HFFc6 (cell line): ENCODE measurements at places on chromosomes 11 and 22. TPM values are rescaled to one million over a fixed set of nuclear protein-coding genes. Genes with fewer than 3 reads are reported as not detected.

ADAMTS15 gene
- 0.13 and 1.1 TPM in 2 replicates for total RNA-seq

GRAMD4 gene
- 10.0 to 14.5 TPM (median 11.4 TPM) in 3 replicates for total RNA-seq

HTR3A gene
- not detected in 2 replicates for total RNA-seq

KCNK7 gene
- total RNA-seq: 0.29 to 0.31 TPM in 2 of 3 replicates, not detected in the other

TP53AIP1 gene
- not detected in 3 replicates for total RNA-seq

OR51E2 gene
- total RNA-seq: 0.32 TPM in 1 of 3 replicates, not detected in the others

NPAS4 gene
- total RNA-seq: 0.53 TPM in 1 of 3 replicates, not detected in the others

GVQW3 gene
- total RNA-seq: 0.53 to 0.75 TPM (median 0.56 TPM) in 3 replicates

B4GALNT4 gene
- 7.6 to 9.7 TPM (median 8.7 TPM) in 3 replicates for total RNA-seq

OR8G1 gene
- not detected in 3 replicates for total RNA-seq

GUCY1A2 gene
- 0.05 to 0.33 TPM (median 0.05 TPM) in 3 replicates for total RNA-seq

PIM3 gene
- 14.8 to 20.3 TPM (median 17.6 TPM) in 3 replicates for total RNA-seq

KRTAP5-10 gene
- not detected in 2 replicates for total RNA-seq

CDC45 gene
- total RNA-seq: 9.9 to 17.3 TPM (median 17.0 TPM) in 3 replicates

DCHS1 gene
- 1.2 to 2.4 TPM (median 1.5 TPM) in 3 replicates for total RNA-seq

TST gene
- 21.0 to 34.9 TPM (median 30.8 TPM) in 3 replicates for total RNA-seq

KIF18A gene
- total RNA-seq: 13.1 to 20.4 TPM (median 19.2 TPM) in 3 replicates

PLAAT5 gene
- not detected in 2 replicates for total RNA-seq

IL17REL gene
- total RNA-seq: not detected in 3 replicates

PANX1 gene
- 20.9 and 23.7 TPM in 2 replicates for total RNA-seq

MFRP gene
- not detected in 3 replicates for total RNA-seq

MS4A14 gene
- not detected in 3 replicates for total RNA-seq

SMTNL1 gene
- not detected in 3 replicates for total RNA-seq

NNMT gene
- total RNA-seq: 210 to 272 TPM (median 248 TPM) in 3 replicates

CDKN1C gene
- 0.18 to 0.19 TPM in 2 of 3 replicates, not detected in the other for total RNA-seq

ENTHD1 gene
- not detected in 3 replicates for total RNA-seq

LRRN4CL gene
- 1.3 to 3.6 TPM (median 1.8 TPM) in 3 replicates for total RNA-seq

PRR33 gene
- not detected in 2 replicates for total RNA-seq

UPK3A gene
- total RNA-seq: not detected in 2 replicates

OR5L2 gene
- total RNA-seq: not detected in 3 replicates

FRMD8 gene
- total RNA-seq: 22.4 to 28.3 TPM (median 26.4 TPM) in 3 replicates

CYP2D6 gene
- total RNA-seq: 0.12 to 0.39 TPM in 2 of 3 replicates, not detected in the other

UCP2 gene
- total RNA-seq: 5.8 to 8.4 TPM (median 6.1 TPM) in 3 replicates

ZBTB16 gene
- total RNA-seq: not detected in 3 replicates

RPS6KA4 gene
- 40.0 to 57.2 TPM (median 50.7 TPM) in 3 replicates for total RNA-seq

FANCF gene
- total RNA-seq: 5.5 to 6.7 TPM (median 5.9 TPM) in 3 replicates

GAL3ST1 gene
- total RNA-seq: not detected in 3 replicates

DNAJB13 gene
- 0.11 and 0.23 TPM in 2 replicates for total RNA-seq

SLC6A5 gene
- total RNA-seq: not detected in 3 replicates

IFITM1 gene
- total RNA-seq: 29.9 to 36.1 TPM (median 32.9 TPM) in 3 replicates

CRYBB3 gene
- not detected in 3 replicates for total RNA-seq

SHISAL1 gene
- total RNA-seq: not detected in 3 replicates

ASPHD2 gene
- total RNA-seq: 1.0 to 2.2 TPM (median 2.1 TPM) in 3 replicates

GNAZ gene
- 19.5 to 21.8 TPM (median 20.1 TPM) in 3 replicates for total RNA-seq

SLC22A25 gene
- total RNA-seq: not detected in 3 replicates

APOBEC3F gene
- 5.9 to 12.1 TPM (median 7.8 TPM) in 3 replicates for total RNA-seq

C11orf91 gene
- 0.61 to 0.84 TPM (median 0.72 TPM) in 3 replicates for total RNA-seq

KDM4E gene
- not detected in 3 replicates for total RNA-seq

KRTAP5-2 gene
- not detected in 3 replicates for total RNA-seq

TTC36 gene
- 0.50 to 0.81 TPM (median 0.52 TPM) in 3 replicates for total RNA-seq

HMBS gene
- total RNA-seq: 31.4 and 42.5 TPM in 2 replicates

BCO2 gene
- total RNA-seq: 0.83 and 1.2 TPM in 2 replicates

CARNS1 gene
- total RNA-seq: 0.06 to 0.07 TPM in 2 of 3 replicates, not detected in the other

CLMP gene
- total RNA-seq: 118 to 208 TPM (median 159 TPM) in 3 replicates

MUC6 gene
- not detected in 2 replicates for total RNA-seq

APOBEC3C gene
- total RNA-seq: 43.9 to 82.8 TPM (median 48.0 TPM) in 3 replicates

ABCC8 gene
- not detected in 2 replicates for total RNA-seq

OR8D1 gene
- total RNA-seq: not detected in 3 replicates

BSCL2 gene
- total RNA-seq: 50.7 and 54.6 TPM in 2 replicates

ADM2 gene
- total RNA-seq: 1.0 to 3.9 TPM (median 3.6 TPM) in 3 replicates
